ENCODE measurements at places on chromosomes 2 and 18. TPM values are rescaled to one million over a fixed set of nuclear protein-coding genes. Genes with fewer than 3 reads are reported as not detected.

Gene SERPINB11
- not detected for total RNA-seq

Gene GREB1L
- 1.0 TPM for total RNA-seq

Gene ADD2
- 3.0 TPM for total RNA-seq

Gene SIX3
- total RNA-seq = not detected

Gene MYCN
- total RNA-seq = 0.88 TPM

Gene LYG2
- not detected for total RNA-seq

Gene MLPH
- total RNA-seq = 6.4 TPM

Gene SOCS6
- 16.1 TPM for total RNA-seq

Gene FAM237A
- total RNA-seq = not detected

Gene MAP2
- total RNA-seq = 24.7 TPM

Gene LBX2
- total RNA-seq = not detected

Gene HOXD13
- not detected for total RNA-seq

Gene COL4A4
- total RNA-seq = 0.93 TPM
